ENCODE measurements at places on chromosomes 6 and 20.

DNA sequence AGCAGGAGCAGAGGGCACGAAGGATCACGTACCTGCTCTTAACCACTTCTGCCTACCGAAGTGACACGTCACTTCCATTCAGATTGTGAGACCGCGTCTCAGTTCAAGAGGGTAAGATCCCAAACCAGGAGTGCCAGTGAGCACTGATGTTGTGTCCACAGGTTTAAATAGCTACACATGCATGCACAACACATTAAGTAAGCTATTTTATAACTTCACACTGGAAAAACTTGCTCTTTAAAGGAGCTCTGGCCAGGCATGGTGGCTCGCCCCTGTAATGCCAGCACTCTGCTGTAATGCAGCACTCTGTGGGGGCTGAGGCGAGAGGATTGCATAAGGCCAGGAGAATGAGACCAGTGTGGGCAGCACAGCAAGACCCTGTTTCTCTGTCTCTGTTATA lies 21.1 kb downstream of the ABHD12 start:
- no peak for DNase-seq

GRCh38 chr6:105482227-105482844 lies 79.5 kb upstream of the PREP start:
- DNase-seq = no peak

GRCh38 chr6:155162682-155163081 lies 101.1 kb upstream of the CLDN20 start:
- no peak for DNase-seq

DNA sequence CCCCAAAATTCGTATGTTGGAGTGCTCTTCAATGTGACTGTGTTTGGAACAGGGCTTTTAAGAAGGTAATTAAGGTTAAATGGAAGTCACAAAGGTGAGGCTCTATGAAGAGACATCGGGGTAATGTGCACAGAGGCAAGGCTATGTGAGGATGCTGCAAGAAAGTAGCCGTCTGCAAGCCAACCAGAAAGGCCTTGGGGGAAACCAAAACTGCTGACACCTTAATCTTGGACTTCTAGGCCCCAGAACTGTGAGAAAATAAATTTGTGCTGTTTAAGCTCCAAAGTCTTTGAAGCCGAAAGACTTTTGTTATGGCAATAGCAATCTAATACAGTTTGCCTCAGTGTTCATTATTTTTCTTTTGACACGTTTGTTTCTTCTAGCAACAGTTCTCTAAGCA lies 2.4 kb upstream of the IRAK1BP1 start:
- no peak for DNase-seq
